Hematopoietic multipotent progenitor cell (in vitro differentiated cells): ENCODE measurements at places on chromosomes 1 and 21.
A peak's percentile ranks its signal among the peaks of the same experiment; 100 is the strongest.

DNA sequence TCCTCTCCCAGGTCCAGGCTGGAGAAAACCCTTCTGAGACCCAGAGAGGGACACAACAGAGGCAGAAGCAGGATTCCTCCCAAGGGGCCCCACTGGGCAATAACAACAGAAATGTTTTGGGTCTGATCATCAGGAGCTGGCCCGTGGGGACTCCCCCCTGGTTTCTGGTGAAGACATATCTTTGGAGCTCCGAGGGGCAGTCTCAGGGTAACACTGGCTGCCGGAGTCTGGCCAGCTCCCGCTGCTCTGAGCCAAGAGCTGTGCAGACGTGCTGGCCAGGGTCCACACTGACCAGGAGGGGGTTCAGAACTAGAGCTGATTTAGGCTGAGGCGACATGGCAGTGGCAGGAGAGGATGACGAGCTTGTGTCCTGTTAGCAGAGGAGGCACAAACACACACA lies 13.1 kb downstream of the ECE1 start:
- no peak for DNase-seq

DNA sequence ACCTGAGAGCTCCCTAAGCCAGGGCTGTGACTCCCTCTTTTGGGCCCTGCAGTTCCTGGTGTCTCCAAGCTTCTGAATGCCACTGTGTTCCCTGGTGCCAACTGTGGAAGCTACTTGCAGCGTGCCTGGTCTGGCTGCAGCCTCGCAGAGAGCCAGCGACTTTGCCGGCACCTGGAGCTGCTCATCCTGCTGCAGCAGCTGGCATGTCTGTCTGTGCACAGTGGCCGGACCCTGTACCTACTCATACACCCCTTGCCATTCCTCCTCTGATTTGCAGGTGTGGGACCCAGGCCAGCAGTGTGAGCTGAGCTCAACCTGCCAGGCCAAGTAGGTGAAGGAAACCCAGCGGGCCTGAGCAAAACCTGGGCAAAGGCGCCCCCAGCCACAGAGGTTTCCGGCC lies 12.3 kb upstream of the AADACL4 start:
- no peak for DNase-seq

DNA sequence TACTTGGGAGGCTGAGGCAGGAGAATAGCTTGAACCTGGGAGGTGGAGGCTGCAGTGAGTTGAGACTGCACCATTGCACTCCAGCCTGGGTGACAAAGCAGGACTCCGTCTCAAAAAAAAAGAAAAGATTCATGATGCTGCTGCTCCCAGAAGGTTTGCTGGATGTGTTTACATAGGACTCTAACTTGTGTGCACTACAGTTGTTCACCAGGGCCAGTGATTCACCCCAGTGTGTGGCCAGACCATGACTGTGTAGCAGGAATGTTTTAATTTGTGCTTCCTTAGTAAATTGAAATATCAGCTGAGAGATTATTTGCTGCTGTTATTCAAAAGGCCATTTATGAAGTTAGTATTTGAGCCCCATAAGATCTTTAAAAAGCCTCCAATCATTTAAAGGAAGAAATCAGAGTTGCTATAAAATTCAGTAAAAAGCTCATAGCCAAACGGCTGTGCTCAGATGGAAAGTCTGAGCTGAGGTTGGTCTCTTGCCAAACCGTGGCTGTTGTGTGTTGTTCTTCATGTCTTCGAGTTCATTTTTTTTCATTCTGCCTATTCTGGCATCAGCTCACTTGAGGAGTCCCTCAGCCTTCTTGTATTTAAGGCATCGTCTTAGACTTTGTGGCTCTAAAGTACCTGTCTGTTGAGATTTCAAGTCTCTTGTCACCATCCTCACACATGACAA lies 18.1 kb upstream of the PGD start:
- no peak for DNase-seq

DNA sequence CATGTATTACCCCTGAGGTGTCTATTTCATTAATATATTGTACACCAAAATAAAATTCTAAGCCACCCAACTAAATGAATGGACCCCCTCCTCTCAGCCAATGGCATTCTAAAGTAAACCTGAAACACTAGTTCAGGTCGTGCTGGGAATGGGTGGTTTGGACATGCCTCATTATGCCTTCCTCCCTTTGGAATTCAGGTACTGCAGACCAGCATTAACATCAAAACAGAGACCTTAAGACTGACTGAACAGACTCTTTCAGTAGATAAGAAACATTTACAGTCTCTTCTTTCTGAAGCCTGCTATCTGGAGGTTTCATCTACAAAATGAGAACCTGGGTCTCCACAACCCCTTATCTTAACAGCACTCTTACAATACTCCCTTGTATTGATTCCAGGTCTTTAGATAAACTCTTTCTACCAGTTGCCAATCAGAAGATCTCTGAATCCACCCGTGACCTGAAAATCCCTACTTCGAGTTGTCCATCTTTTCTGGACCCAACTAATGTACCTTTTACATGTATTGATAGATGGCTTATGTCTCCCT lies 93.6 kb downstream of the PKN2 start:
- no peak for DNase-seq

- no peak for DNase-seq
These were observed 95.0 kb downstream of the KCND3 start for GRCh38 chr1:111894497-111894896.

DNA sequence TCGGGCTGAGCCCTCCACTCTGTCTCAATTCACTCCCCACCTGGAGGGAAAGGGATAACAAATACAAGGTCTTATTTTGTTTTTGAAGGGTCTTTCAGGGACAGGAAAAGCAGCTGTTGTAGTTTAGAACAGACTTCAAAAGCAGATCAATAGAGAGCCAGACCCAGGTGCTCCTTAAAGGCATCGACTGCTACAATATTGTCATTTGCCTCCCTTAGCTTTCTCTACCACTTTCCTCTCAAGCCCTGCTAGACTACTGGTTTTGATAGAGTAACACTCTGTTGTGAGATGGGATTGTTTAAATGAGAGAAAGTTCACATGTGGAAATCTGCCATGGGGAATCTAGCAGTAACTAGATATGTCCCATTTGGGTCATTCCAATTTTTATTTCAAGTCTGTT lies 24.0 kb downstream of the RGS7 start:
- DNase-seq: no peak

- no peak for DNase-seq
These were observed 14.1 kb upstream of the VAV3 start for GRCh38 chr1:107979088-107979487.

- DNase-seq: no peak
These were observed 31.1 kb upstream of the POFUT2 start for GRCh38 chr21:45318556-45319404.

DNA sequence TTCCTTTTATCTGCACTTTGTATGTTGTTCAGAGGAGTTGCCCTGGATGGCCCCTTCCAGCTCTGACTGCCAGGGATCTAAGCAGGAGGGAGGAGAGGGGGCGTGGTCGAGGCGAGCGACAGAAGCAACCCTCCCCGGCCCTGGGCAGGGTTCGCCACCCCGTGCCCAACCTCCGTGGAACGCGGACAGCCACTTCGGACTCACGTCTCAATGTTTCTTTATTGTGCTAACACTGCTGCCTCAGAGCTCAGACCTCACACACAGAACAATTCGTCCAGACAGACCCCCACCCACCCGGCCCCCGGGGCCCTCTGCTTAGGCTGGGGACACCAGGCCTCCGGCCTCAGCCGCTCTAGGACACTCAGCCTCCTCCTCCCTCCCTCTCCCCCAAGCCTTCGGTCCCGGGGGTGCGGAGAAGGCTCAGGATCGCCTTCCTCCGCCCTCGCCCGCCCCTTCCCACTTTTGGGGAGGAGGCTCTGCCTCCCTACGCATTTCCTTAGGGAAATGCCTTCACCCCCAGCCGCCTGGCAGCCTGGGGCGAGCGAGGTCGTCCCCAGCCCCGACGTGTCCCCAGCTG lies 8.3 kb downstream of the VSIG8 start:
- peak; percentile 13 for DNase-seq

GRCh38 chr1:29758781-29759499 lies 522.6 kb downstream of the PTPRU start:
- DNase-seq: no peak

DNA sequence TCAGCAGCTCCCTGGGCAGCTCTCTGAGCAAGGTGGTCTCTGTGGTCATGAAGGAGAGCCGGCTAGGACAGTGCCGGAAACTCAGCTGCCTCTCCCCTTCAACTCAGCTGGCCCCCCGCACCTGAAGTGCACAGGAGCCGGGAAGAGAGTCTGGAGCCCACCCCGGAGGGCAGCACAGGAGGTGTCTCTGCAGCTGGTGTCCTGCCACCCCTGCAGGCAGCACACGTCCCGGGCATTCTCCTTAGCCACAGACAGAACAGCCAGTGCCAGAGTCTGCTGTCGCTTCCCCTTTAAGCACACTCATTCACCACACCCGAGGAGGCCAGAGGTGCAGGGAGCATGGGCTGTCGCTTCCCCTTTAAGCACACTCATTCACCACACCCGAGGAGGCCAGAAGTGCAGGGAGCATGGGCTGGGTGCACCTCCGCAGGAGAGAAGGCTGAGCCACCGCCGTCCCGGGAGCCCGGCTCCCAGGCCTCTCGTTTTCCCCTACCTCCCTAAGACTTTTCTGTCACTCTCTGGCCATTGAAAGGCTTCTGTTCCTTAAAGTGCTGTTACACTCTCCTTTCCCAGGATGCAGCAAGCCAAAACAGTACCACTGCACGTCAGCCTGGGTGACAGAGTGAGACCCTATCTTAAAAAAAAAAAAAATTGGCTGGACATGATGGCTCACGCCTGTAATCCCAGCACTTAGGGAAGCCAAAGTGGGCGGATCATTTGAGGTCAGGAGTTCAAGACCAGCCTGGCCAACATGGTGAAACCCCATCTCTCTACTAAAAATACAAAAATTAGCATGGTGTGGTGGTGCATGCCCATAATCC lies 16.9 kb upstream of the SAMD11 start:
- peak; percentile 78 for DNase-seq

GRCh38 chr1:93595266-93595665 lies 86.4 kb downstream of the BCAR3 start:
- no peak for DNase-seq

- DNase-seq: peak; percentile 21
These were observed 123.0 kb upstream of the IGSF21 start for GRCh38 chr1:17984583-17984982.

GRCh38 chr1:32546611-32547010 lies 7.4 kb downstream of the ZBTB8A start:
- no peak for DNase-seq

GRCh38 chr1:49597436-49597835 lies 426.3 kb downstream of the AGBL4 start:
- DNase-seq: no peak

DNA sequence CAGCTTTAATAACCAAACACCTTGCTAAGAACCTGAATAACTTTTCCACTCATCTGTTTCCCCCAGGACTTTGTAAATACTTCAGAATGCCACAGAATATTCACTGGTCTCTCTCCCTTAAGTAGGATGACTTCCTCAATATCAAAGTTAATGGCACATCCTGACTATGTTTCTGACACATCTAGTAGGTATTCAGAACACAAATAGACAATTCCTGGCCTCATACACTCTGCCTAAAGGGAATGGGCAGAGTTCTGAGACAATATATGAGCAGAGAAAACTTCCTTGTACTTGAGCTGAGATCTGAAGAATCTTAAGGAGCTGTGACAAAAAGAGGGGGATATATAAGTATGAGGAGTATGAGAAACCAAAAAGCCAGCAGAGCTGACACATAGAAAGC lies 34.8 kb downstream of the ANKRD13C start:
- DNase-seq: no peak

GRCh38 chr1:42334240-42335049 lies 590 bp downstream of the FOXJ3 start:
- peak; percentile 27 for DNase-seq
